Right lung (tissue), 10 donors: ENCODE measurements at places on chromosomes 1 and 21. TPM values are rescaled to one million over a fixed set of nuclear protein-coding genes. Genes with fewer than 3 reads are reported as not detected.

DNA sequence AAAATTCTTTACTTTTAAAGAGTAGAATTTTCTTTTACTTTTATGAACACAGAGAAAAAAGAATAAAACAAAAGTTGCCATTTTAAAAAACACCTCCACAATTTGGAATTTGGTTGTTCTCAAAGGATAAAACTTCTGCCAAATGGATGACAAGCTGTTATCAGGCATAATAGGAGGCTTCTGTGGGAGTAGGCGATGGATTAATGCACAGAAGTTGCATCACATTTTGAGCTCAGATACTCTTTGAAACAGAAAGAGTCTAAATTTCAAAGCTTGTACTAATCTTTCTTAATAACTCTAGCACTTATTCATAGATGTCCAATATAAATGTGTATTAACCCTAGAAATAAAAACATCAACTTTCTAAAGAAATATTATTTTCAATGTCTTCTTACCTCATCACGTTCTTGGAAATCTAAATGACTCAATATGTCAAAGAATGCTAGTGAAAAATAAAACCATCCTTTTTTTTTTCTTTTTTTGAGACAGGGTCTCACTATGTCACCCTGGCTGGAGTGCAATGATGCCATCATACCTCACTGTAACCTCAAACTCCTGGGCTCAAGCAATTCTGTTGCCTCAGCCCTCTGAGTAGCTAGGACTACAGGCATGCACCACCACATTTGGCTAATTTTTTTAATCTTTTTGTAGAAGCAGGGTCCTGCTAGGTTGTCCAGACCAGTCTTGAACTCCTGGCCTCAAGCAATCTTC is 112.8 kb upstream of the USP25 start:
- DNase-seq, result no peak

GRCh38 chr21:14673649-14674048 is 127.5 kb upstream of the SAMSN1 start:
- DNase-seq, result no peak

- no peak for DNase-seq
Observed at GRCh38 chr1:21559788-21560567, 50.8 kb downstream of the ALPL start.

DNA sequence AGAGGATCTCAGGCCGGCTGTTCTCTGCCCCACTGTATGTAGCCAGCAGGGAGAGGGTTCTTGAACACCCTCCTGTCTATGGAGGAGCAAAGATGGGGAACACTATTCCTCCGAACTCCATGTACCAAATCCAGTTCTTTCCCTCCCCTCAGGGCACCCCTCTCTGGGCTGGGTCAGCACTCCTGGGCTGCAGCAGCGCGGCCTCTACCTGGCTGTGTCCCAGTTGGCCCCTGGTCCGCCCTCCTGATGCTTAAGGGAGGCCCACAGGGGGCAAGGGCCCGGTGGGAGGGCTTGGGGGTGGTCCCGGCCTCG is 471 bp upstream of the ADPRS start:
- DNase-seq, result no peak

GRCh38 chr1:110150330-110151174 is at the start of gene SLC6A17:
Gene SLC6A17, plus strand, starts transcription at chr1:110150494. Its CDS starts 16,436 bp downstream, at chr1:110166930.
- no peak for DNase-seq

The HENMT1 gene
- 10.8 TPM for polyA plus RNA-seq

The ECM1 gene
- 2.2 TPM for polyA plus RNA-seq

The DNASE2B gene
- 0.11 TPM for polyA plus RNA-seq

The KRTAP24-1 gene
- polyA plus RNA-seq, result not detected
